ENCODE measurements at places on chromosomes 4 and X.

GRCh38 chr4:145935253-145936141, 3.1 kb downstream of the ZNF827 start:
- peak; percentile 37 for DNase-seq

DNA sequence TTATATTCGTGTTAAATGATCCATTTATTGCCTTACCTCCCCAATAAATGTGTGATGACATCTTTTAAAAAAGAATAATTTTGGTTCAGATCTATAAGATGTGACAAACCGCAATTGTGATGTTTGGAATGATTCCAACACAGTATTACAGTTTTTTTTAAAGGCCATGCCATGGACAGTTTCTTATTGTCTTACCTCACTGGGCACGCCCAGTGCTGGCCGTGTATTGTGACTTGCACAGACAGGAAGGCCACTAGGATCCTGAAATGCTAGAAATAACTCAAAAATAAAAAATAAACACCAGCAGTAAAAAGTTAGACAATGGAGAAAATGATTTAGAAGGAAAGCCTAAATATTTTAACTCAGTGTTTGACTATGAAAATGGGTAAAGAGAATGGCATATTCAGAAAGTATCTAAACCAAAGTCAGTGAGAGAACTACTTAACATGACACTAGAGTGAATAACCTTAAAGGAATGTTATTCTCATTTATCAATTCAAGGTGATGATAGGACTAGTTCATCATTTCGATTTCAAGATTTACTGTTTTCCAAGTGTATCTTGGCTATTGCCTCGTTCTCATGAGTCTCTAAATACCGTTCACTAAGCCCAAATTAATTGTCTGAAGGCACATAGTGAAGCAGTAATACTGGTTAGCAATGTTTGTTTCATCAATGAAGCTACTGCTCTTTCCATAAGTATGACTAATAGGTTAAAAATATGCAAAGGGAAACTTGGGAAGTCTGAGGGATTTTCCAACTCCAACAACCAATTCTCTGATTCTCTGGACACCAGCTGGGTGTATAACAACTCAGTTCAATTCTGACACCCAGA, 46.1 kb upstream of the VEGFC start:
- DNase-seq, result peak; percentile 99

DNA sequence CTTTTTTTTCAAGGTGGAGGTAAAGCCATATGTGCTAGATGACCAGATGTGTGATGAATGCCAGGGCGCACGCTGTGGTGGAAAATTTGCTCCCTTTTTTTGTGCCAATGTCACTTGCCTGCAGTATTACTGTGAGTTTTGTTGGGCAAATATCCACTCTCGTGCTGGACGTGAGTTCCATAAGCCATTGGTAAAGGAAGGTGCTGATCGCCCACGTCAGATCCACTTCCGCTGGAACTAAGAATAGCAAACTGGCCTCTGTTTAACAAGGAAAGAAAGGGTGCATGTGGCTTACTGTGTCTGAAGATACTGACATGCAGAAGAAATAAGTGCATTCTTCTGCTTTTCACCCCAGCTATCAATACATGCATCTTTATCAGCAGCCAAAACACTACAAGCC, 63.9 kb downstream of the CPEB2 start:
- DNase-seq, result no peak

DNA sequence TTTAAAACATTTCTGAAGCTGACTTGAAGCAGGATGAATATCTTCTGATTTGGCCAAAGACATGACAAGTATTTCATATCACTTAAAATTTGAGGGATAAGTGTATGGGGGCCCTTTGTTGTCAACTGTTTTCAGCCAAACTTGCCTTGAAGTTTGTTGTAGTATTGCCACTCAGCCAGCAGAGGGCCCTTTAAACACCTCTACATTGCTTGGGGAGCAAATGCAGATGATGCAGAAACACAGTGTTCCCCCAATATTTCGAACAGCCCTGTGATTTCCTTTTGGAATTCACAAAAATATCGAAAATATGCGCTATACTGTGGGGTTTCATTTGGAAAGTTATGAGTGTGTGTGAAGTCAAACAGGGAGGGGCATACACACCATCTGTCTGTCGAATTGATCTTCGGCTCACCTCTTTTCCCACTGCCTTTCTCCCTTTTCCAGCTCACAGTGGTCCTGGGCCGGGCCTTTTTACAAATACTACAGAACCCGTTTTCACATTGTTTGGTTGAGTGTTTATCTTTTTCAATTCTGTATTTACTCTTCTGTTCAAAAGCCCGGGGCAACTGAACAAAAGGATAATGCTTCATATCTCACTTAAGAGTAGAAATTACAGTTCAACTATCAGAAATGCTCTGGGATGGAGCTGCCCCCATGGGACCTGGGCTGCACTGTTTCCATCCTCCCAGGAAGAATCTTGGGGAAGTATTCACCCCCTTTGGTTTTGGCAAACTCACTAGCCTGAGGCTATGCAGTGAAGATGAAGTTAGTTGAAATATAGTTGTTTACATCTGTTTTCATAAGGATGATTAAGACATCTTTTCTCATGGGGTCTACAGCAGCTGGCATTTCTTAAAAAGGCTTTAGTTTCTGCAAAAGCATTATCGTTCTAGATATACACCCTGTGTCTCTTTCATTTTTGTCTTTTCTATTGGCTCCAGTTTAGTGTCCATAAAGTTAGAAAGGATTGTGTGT, 137.6 kb downstream of the EGF start:
- DNase-seq, result peak; percentile 50

DNA sequence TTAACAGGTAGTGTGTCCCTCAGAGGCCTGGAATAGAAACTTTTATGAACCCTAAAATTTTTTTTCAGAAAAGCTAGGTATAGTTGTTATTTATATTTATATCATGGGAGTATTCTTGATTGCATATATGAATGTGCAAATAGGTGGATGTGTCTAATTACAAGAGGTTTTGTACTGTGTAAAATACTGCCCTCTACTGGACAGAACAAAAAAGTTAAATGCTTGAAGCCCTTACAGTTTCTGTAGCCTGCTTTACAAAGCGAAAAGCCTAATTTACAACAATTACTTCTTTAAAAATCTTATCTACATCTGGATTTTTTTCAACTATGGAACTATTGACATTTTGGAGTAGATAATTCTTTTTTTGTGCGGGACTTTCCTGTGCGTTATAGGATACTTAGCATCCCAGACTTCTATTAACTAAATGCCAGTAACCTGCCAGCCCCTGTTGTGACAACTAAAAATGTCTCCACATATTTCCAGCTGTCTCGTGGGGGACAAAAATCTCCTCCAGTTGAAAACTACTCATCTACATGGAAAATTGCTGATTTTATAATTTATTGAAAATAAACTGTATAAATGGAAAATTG, 35.1 kb downstream of the ENPEP start:
- peak; percentile 56 for DNase-seq

GRCh38 chr4:77347351-77347966, 190.5 kb downstream of the CCNG2 start:
- no peak for DNase-seq

GRCh38 chr4:83639849-83640493, 104.1 kb downstream of the GPAT3 start:
- DNase-seq, result peak; percentile 67

DNA sequence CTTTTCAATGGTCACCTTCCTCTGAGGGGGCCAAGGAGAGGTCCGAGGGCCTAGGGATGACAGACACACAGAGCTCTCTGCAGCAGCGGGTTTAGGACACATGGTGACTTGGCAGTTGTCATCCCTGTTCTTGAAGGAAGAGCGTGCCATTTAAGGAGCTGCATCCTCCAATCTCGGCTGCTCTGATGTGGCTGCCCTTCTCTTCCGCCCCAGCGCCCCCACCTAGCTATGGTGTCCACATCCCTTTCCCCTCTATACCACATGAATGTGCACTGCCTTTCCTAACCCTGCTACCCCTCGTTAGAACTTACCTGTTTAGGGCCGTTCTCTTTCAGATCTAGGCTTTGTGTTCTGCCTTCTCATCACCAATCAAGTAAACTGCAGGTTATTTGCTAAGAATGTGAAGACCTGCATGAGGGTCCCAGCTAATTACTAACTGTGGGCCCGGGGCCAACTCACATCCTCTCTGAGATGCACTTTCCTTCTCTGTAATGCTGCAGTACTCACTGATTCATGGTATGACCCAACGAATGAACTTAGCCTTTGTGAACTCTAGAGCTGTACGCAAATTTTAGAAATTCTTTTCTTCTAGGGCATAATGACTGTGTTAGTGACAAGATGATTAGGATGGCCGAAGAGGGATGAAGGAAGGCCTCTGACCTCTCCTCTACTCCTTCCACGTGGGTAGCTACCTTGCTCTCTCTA, 38.2 kb downstream of the CHST7 start:
- DNase-seq, result no peak

GRCh38 chrX:53084863-53085262, 2.7 kb downstream of the TSPYL2 start:
- no peak for DNase-seq

Measured in fibroblast of skin of right biceps (primary cell).